ENCODE measurements at places on chromosomes 11 and 22. TPM values are rescaled to one million over a fixed set of nuclear protein-coding genes. Genes with fewer than 3 reads are reported as not detected.

DNA sequence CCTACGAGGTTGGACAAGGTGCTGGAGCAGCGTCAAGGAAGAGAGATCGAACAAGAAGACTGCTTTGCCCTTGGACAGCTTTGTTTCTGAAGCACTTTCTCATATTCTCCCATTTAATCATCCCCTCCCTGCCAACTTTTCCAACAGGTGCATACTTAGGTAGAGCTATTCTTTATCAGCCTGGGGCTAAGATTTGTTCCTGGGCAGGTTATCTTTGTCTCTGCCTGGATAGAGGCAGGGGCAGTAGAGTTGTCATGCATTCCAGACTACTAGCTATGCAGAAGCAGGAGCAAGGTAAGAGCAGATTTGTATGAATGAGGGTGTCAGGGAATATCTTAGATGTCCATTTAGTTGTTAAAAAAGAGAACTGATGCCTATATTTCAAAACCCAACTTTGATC lies 82.3 kb downstream of the PTPRJ start:
- no peak for DNase-seq

GRCh38 chr11:67641338-67642172 lies 2.0 kb upstream of the TBX10 start:
- no peak for DNase-seq

Gene OR52M1
- not detected for polyA plus RNA-seq

Gene ST14
- polyA plus RNA-seq: 0.05 TPM

- DNase-seq: no peak
These were observed 71.8 kb downstream of the PHF21A start for GRCh38 chr11:46049325-46049897.

Gene DMC1
- 6.1 TPM for polyA plus RNA-seq

Gene APOL6
- 1.9 TPM for polyA plus RNA-seq

Gene CAPN1
- polyA plus RNA-seq: 93.1 TPM

GRCh38 chr22:19040391-19040861 lies 81.8 kb downstream of the DGCR2 start:
- no peak for DNase-seq

Gene SLC22A8
- not detected for polyA plus RNA-seq

- no peak for DNase-seq
These were observed 8.8 kb upstream of the BMAL1 start for GRCh38 chr11:13268791-13269190.

Gene OR10A2
- not detected for polyA plus RNA-seq

Gene PATE2
- polyA plus RNA-seq: not detected

DNA sequence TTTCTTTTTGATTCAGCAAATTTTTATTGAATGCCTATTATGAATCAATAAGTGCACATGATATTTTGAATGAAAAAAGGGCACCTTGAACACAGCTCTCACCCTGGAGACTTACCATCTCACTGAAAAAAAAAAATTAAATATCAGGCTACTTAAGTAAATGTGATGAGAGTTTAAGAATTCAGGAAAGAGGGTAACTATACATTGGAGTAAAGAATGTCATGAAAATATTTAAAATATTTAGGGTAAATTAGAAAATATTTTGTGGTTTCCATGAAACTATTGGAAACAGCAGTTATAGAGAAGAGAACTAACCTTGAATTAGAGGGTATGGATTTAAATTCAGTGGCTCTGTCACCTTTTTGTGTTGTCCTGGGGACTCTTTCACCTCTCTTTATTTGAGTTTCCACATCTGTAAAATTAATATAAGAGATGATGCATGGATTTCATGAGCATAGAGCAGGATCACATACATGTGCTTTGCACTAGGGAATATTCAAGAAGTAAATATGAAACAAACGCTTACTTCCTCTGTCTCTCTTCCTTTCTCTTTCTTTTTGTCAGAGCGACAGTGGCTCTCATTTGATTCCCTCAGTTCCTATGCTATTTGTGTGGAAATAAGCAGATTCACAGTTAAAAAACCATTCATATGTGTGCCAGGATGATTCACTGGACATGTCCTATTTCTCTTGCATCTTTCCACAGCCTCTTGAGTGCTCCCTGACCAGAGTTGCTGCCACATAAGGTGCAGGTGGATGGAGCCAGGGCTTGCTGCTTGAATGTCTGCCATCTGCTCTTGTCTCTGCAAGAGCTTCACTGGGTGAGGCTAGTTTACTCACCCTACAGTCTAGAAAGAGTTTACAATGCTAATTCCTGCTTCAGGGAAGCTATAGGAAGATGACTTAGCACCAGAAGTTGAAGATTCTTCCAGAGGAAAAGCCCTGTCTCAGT lies 533.1 kb downstream of the ETS1 start:
- no peak for DNase-seq

DNA sequence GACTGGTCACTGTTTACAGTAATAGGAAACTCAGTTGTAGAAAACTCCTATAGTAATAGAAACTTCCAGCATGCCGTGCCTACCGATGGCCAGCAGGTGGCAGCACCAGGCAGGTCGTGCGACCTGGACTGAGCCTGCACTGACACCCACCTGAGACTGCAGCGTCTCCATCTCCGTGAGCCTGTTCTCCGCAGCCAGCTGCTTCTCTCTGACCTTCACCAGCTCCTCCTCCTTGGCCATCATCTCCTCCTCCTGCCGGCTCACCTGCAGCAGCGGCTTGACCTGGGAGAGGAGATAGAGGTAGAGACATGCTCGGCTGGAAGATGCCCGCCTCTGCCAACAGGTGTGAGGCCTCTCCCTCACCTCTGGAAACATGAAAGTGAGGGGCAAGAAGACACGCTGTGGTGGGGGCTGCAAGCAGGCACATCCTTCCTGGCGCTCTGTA lies 48.5 kb downstream of the APOL1 start:
- peak; percentile 70 for DNase-seq

DNA sequence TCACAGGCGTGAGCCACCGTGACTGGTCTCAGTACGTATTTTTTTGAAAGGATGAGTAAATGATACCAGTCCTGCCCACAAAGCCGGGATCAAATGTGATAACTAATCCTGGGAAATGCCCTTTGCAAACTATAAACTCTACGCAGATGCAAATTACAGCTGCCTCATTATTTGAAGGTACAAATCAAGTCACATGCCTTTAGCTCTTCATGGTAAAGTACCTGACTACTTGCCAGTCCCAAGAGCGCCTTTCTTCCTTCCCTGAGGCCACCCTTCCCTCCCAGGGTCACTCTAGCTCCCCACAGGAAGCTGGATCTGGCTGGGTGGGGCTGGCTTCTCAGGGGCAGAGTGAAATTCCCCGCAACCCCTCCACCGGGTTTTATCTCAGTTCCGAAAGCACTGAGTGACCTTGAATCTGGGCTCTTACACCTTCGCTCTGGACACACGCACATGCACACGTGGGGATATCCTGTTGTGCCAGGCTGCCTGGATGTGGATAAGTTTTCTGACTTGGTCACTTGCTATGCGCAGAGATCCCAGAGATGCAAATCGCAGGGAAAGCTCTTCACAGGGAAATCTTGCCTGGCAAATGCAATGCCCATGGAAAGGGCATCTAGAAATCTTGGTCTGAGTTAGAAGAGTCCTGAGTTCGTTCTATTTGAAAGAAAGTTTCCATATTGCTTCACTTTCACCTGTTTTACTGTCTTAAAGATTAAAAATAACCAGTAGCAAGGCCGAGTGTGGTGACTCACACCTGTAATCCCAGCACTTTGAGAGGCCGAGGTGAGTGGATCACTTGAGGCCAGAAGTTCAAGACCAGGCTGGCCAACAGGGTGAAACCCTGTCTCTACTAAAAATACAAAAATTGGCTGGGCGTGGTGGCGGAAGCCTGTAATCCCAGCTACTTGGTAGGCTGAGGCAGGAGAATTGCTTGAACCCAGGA lies 8.5 kb downstream of the A4GALT start:
- no peak for DNase-seq

Gene ISX
- polyA plus RNA-seq: not detected

- no peak for DNase-seq
These were observed 7.8 kb downstream of the FTH1 start for GRCh38 chr11:61959678-61960077.

Gene MOGAT2
- not detected for polyA plus RNA-seq

Gene MRGPRX4
- not detected for polyA plus RNA-seq

- DNase-seq: no peak
These were observed 189.0 kb downstream of the DDX10 start for GRCh38 chr11:108853864-108854263.

Gene VWA5A
- polyA plus RNA-seq: 0.18 TPM

Gene OR51E2
- not detected for polyA plus RNA-seq

Gene PTPRCAP
- 0.25 TPM for polyA plus RNA-seq

DNA sequence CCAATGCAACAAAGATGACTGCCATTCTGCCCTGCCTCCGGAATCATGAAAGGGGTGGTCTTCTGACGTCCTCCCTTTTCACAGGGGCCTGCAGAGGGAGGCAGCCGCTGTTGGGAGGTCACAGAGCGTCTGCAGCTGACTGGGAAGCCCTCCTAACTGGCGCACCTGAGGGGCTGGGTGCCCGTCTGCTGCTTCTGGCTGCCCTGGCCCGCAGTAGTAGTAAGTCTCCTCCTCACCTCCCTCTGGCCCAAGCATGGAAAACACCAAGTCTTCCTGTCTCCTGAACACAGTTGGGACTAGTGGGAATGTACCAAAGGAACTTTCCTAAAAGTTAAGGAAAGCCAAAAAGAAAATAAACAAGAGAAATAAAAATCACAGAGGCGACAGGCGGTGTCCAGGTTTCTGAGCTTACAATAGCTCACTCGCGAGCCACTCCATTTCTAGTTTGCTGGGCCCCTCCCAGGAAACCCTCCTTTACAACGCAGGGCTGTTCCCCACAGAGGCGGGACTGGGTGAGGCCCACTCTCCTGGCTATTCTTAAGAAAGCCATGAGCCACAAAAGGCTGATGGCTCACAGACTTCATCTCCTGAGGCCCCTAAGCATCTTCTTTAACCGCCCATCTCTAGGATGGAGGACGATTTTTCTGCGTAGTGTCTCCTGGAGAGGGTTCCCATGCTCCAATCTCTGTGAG lies 37.0 kb upstream of the CECR2 start:
- no peak for DNase-seq

DNA sequence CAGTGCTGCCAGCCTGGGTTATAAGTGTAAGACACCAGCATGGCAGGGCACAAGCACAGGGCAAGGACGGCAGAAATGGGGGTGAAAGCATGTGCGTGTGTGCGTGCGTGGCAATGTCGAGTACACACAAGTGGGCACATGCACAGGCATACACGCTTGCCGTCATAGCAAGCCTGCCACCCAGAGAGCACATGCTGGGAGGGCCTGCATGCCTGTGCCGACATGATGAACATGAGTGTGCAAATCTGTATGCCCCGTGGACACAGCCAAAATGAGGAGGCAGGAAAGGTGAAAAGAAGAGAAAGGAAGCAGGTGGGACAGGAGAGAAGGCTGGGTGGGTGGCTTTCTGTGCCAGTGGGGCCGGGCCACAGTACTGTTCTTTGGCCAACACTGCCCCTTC lies 62.9 kb downstream of the NECTIN1 start:
- no peak for DNase-seq

DNA sequence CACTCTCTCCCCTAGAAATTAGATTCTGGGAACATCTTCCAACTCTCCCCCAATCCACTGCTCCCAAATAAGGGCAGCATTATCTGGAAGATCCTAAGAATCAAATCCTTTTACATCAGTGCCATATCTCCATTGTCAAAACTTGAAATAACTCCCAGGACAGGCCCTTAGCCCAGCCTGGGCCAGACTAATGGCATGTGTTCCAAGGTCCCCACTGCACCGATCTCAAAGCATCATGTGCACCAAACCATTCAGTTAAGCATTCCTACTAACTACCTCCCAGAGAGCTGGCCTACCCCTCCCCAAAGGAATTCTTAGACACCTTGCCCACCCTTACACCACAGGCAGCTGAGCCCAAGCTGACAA lies 44.2 kb upstream of the POU2AF1 start:
- no peak for DNase-seq

GRCh38 chr22:38126928-38127668 lies 16.6 kb upstream of the BAIAP2L2 start:
- no peak for DNase-seq

- peak; percentile 56 for DNase-seq
These were observed 4.5 kb downstream of the TTC9C start for GRCh38 chr11:62732830-62733229.

DNA sequence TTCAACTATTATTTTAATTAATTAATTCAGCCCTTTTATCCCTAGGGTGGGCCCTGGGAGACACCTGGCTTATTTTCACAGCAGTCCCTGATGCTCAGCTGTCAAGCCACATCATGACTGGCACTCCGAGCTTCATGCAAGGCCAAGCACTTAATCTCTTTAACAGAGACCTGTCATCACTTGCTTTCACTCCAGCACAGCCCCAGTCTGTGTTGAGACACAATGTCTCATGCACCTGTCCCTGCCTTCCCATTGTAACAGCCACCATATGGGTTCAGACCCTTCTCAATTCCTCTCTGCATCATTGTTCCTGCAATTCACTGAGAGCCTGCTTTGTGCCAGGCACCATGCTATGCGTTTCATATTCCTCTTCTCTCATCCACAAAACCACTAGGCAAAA lies 222.2 kb upstream of the TENM4 start:
- DNase-seq: no peak

DNA sequence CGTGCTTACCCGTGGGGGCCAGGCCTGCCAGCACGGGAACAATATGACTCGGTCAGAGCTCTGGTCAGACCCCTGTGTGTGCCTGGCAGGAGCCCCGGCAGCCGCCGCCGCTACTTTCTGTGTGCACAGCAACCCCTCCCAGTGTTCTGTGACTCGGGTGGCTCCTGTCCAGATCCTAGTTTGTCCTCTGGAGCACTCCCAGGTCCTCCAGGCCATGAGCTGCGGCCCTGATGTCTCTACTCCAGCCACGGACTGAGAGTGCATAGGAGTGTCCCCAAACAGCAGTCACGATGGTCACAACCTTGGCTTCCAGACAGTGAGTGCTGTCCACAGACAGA lies 3.2 kb downstream of the NDUFS8 start:
- DNase-seq: no peak

Gene RBMXL2
- polyA plus RNA-seq: not detected

Gene NPTXR
- polyA plus RNA-seq: 9.7 TPM

Gene QSER1
- 13.2 TPM for polyA plus RNA-seq

- DNase-seq: no peak
These were observed 14.4 kb downstream of the DNAJB13 start for GRCh38 chr11:73965076-73965763.

GRCh38 chr22:30252411-30253204 lies 6.0 kb upstream of the LIF start:
- peak; percentile 73 for DNase-seq

DNA sequence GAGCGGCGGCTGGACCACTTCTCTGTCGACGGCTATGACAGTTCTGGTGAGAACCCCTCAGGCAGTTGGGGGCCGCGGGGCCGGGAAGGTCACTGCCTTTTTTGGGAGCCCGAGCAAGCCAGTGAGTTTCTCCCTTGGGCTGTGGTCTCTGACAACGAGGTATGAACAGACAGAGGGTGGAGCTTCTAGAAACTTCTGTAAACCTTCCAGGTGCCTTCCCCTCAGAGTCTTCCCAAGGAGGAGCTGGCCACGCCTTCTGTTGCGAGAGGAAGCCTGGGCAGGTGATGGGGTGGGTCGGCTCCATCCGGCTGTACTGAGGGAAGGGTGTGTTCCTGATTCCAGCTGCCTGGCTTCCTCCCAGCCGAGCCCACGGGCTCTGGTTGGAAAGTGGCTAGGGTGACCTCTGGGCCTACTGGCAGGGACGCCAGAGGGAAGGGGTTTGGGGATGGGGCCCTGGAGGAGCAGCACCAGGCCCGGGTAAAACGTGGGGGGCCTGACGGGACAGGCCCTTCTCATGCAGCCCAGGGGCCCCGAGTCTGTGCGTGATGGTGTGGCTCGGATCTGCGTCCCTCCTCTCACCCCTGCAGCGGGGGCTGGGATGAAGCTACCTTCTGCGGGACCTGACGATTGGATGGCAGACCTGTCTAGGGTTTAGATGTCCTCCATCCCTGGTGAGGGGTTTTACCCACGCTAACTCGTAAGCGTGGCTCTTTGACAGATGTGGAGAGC lies 110.8 kb downstream of the KCNQ1OT1 start:
- no peak for DNase-seq

Gene CCDC188
- not detected for polyA plus RNA-seq

Measured in A549 (cell line).